Right kidney (tissue), 9 donors: ENCODE measurements at places on chromosomes 6 and 20.

- peak; percentile 100 for DNase-seq
Observed at GRCh38 chr20:17968366-17969277, at the start of the genes MGME1 and SNX5. MGME1 (plus strand) TSS chr20:17969018; CDS start chr20:17969860, 842 bp downstream. SNX5 (minus strand) TSS chr20:17968794; CDS start chr20:17968425, 369 bp downstream.

DNA sequence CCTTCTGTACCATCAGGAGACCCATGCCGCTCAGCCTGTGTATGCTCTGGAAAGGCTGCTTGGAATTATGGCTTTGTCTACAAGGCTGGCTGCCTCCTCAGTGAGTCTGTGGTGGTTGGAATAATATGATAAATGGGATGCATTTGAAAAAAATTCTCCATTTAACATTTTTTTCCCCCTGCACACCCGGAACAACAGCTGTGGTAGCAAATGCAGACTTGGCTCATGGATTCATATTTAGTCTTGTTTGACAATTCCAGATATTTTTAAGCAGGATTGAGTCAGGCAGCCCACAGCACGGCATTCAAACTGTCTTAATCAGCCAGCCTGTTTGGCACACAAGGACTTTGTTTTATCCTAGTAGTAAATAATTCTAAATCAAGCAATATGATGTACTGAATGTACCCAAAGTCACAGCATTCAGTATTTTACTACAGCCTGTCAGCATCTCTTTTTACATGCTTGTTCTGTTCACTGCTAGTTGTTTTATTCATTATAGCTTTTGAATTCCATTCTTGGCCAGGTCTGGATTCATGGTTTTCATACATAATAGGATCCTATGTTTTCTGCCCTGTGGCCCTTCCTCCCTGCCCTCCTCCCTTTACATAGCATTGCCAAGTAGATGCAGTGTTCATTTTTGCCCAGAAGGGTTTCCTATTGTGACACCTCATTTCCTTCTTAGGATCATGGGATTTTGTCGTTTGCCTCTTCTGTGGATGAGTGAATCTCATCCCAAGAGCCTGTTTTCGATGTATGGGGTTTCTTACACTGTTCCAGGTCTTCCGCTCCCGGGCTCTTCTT, 68.1 kb downstream of the LRRC1 start:
- no peak for DNase-seq

DNA sequence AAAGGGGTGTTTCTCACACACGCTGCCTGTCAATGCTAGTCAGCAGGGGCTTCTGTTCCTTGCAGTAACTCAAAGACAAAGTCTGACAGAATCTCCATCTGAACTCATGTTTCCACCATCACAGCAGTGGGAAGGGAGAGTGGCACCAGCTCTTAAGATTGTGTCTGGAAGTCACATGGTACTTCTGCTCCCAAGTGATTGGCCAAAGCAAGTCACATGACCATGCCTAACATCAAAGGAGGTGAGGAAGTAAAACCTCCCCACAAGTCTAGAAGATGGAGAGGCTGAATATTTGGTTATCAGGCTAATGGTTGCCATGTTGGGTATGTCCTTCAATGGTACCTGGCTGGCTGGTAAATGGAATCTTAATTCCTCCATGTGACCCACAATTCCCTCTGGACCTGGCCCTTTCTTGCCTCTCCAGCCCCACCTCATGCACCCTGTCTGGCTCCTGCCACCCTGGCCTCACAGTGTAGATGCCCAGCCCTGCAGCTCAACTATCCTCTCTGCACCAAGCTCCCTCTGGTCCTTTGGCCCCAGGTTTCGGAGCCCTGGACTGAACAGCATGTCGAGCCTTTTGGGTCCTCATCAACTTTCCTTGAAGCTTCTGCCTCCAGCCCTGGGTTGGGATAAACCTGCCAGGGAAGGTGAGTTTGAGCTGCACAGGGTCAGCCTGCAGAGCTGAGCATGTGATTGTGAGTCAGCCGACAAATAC, 51.0 kb upstream of the PMEPA1 start:
- no peak for DNase-seq

- DNase-seq: no peak
Observed at GRCh38 chr20:41214202-41214601, 76.9 kb downstream of the PLCG1 start.
